ENCODE measurements at places on chromosomes 1 and 21. TPM values are rescaled to one million over a fixed set of nuclear protein-coding genes. Genes with fewer than 3 reads are reported as not detected.

The KCNA2 gene
- total RNA-seq, result 2.6 TPM

The HTR1D gene
- 0.91 TPM for total RNA-seq

The NR1I3 gene
- total RNA-seq, result not detected

The TIE1 gene
- 21.4 TPM for total RNA-seq

DNA sequence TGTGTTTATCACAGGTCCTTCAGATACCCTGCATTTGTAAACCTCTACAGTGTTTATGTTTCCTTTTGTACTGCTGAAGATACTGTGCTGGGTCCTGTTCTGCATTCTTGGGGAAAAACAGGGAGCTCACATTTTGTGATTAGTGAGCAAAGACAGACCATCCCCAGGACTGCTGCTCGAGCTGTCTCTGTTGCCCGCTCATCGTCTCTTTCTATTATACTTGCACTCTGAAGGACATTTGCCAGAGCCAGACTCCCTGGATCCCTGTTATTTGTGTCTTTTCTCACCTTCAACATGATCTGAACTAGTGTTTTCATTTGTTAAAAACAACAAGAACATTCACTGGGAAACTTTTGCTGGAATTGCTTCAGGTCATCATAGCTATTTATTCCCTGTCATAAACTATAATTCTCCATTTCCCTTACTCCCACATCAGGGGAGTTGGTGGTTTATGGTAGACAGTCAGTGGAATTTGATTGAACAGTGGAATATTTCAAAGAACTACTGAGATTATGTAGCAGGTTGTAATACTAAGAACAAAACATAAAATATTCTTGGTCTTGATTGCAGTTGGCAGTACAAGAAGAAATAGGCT lies 53.0 kb downstream of the PRRX1 start:
- DNase-seq, result no peak

GRCh38 chr21:43940329-43941050 lies 71.6 kb upstream of the TRAPPC10 start:
- no peak for DNase-seq

- no peak for DNase-seq
Measured at GRCh38 chr1:98398649-98399048, 262.9 kb upstream of the SNX7 start.

DNA sequence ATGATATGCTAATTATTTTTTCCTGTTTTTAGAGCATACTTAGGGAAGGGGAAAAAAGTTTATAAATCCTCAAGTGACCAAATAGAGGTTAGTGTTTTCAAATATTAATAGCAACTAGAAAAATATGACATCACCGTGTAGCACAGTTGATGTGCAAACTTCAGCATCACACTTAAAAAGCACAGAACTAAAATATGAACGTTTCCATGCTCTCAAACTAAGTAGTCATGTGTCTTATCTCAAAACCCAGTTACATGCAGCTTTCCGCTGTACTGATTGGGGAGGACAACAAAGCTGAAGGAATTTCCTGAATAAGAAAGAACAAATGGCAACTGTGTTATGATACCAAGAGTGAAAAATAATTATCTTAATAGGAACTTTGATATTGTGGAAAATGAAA lies 903.7 kb downstream of the ADGRL2 start:
- DNase-seq, result no peak

DNA sequence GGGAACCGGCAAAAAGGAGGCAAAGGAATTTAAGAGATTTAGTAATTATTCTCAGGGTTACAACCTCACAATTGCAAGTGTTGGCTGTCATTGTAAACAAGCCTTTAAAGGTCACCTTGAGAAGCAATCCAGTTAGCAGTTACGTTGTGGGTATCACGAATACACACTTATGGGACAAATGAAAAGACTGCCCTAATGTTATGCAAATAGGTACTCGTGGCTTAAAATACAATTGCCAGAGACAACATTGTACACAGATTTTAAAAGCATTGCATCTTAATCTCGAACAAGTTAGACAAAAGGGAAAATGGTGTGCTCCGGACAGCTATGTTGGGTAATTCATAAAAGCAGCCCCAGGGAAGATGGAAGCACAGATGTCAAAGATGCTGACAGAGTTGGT lies 120.5 kb upstream of the ZC3H12A start:
- DNase-seq, result no peak

DNA sequence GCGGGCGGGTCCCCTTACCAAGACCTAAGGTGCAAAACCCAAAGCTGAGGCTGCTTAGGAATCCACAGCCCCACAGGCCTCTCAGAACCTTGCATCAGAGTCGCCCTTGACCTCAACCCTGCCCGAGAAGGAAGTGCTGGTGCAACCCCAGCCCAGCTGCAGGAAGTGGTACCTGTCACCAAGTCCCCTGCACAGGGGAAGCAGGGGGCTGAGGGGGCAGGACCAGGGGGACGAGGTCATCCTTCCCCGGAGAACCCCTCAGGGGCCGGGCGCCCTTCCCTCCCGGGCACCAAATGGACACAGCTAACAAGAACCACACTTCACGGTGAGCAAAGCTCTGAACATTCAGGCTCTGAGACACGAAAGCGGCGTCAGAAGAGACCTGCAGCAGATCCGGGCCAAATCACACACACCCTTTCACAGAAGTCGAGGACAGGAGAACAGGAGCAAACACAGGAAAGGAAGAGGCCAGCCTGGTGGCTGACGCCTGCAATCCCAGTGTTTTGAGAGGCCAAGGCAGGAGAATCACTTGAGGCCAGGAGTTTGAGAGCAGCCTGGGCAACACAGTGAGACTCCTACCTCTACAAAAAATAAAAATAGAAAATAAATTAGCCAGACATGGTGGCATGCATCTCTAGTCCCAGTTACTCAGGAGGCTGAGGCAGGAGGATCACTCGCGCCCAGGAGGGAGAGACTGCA lies 6.4 kb downstream of the ITGB2 start:
- no peak for DNase-seq

DNA sequence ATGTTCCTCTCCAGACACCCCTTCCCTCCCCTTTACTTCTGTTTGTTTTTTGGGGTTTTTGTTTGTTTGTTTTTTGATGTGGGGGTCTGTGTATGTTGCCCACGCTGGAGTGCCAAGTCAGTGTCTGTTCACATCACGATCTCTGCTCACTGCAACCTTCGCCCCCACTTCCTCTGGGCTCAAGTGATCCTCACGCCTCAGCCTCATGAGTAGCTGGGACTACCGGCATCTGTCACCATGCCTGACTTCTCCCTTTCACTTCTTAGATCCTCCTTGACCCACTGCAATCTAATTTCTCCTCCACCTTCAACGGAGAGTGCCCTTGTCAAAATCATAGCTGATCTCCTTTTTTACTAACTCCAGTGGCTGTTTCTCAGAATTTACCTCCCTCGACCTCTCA lies 100.7 kb upstream of the KIF26B start:
- no peak for DNase-seq

GRCh38 chr1:156648951-156649350 lies 7.0 kb downstream of the BCAN start:
- DNase-seq, result no peak

DNA sequence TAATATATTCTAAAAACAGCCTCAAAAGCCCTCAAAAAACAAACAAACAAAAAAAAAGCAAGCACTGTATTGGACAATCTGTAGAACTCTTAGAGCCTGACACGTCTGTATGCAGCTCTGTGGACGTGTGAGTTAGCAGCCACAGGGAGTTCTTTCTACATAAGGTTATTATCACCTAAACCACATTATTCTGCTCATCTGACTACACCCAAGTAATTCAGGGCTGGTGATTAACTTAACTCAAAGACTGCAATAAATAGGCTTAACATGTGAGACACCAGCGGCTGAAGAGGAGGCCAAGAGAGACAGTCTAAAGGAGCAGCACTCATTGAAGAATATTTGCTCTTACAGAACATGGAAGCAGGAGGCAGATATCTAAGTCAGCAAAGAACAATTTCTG lies 316.0 kb downstream of the VAV3 start:
- no peak for DNase-seq

Measured in ureter (tissue), 1 donor.